ENCODE measurements at places on chromosomes 7 and 10. TPM values are rescaled to one million over a fixed set of nuclear protein-coding genes. Genes with fewer than 3 reads are reported as not detected.

GLRX3 gene
- total RNA-seq, result 50.0 TPM

EPHA1 gene
- 0.45 TPM for total RNA-seq

- no peak for DNase-seq
Measured at GRCh38 chr7:120028636-120029035, 244.3 kb upstream of the KCND2 start.

DNA sequence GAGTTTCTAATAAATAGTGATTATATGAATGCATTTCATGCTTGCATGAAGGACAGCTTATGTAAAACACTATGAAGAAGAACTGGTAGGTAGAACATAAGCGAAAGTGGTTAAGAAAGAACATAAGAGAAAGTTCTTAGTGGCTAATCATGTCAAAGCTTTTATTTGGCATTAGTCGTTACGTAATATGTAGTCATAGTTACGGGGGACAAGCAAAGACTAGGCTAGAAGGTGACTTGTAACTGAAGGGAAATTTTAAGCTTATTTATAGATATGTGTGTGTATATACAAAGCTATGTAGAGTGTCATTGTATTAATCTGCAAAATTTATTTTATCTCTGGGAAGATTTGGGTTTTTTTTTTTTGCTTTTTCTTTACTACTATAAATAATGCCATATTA, 36.9 kb downstream of the CAPZA2 start:
- no peak for DNase-seq

LRRC17 gene
- total RNA-seq, result 8.1 TPM

GRCh38 chr10:16890691-16891090, 73.5 kb upstream of the RSU1 start:
- DNase-seq, result no peak

All from aorta (tissue), 5 donors.